ENCODE measurements at places on chromosomes 13 and 19. TPM values are rescaled to one million over a fixed set of nuclear protein-coding genes. Genes with fewer than 3 reads are reported as not detected.
A peak's percentile ranks its signal among the peaks of the same experiment; 100 is the strongest.

- peak overlapping the region; percentile 90 for H3K27ac ChIP-seq
- DNase-seq, result no peak
- peaks cover 27% of the 10 kb centered on the region for H3K4me1 ChIP-seq
- H3K27me3 ChIP-seq, result no peaks in the 10 kb centered on the region
Measured at GRCh38 chr19:39479916-39480315, 722 bp upstream of the TIMM50 start.

- H3K27me3 ChIP-seq, result peaks cover 5% of the 10 kb centered on the region
- H3K36me3 ChIP-seq, result no peaks in the 10 kb centered on the region
- H3K27ac ChIP-seq, result no peak overlapping the region
- H3K4me3 ChIP-seq, result no peak overlapping the region
- peak; percentile 33 for DNase-seq
Measured at GRCh38 chr19:7200736-7201135, 93.5 kb downstream of the INSR start.

GRCh38 chr19:28710278-28710677 is 502.7 kb downstream of the UQCRFS1 start:
- no peak overlapping the region for H3K27ac ChIP-seq
- no peaks in the 10 kb centered on the region for H3K4me1 ChIP-seq
- no peak for DNase-seq
- H3K4me3 ChIP-seq, result no peak overlapping the region

DNA sequence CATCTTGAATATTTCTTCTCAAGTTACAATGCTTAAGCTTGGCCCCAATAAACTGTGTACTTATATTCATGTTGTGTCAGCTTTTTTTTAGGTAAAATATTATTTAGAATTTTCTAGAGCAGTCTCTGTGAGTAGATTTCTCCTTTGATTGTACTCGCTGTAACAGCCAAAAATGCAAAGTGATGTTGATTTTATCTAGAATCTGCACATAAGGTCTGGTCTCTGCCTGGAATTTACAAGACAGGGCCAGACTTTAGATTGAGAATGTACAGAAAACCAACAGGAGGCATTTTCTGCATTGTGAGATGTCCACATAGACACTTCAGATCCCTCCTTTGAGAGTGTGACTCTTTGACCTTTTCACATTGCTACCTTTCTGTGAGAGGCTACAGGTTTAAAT is 43.1 kb upstream of the ZNF681 start:
- peaks cover 6% of the 10 kb centered on the region for H3K36me3 ChIP-seq
- H3K4me1 ChIP-seq, result peaks cover 21% of the 10 kb centered on the region
- peak overlapping the region; percentile 72 for H3K27ac ChIP-seq
- DNase-seq, result no peak
- H3K4me3 ChIP-seq, result peak overlapping the region; percentile 38

GRCh38 chr19:15529774-15530372 is 21.5 kb downstream of the CYP4F22 start:
- H3K27ac ChIP-seq, result no peak overlapping the region
- peaks cover 2% of the 10 kb centered on the region for H3K36me3 ChIP-seq
- peaks cover 25% of the 10 kb centered on the region for H3K4me1 ChIP-seq
- no peaks in the 10 kb centered on the region for H3K27me3 ChIP-seq
- no peak overlapping the region for H3K4me3 ChIP-seq

- no peaks in the 10 kb centered on the region for H3K36me3 ChIP-seq
- H3K27ac ChIP-seq, result no peak overlapping the region
- H3K4me1 ChIP-seq, result no peaks in the 10 kb centered on the region
- H3K4me3 ChIP-seq, result no peak overlapping the region
- H3K27me3 ChIP-seq, result no peaks in the 10 kb centered on the region
- DNase-seq, result no peak
Measured at GRCh38 chr13:76214001-76214400, 577.9 kb downstream of the LMO7 start.

- H3K4me1 ChIP-seq, result no peaks in the 10 kb centered on the region
- DNase-seq, result no peak
- no peak overlapping the region for H3K4me3 ChIP-seq
- H3K27me3 ChIP-seq, result no peaks in the 10 kb centered on the region
Measured at GRCh38 chr19:3830621-3831589, 37.9 kb downstream of the ZFR2 start.

- peak overlapping the region; percentile 80 for H3K4me3 ChIP-seq
- no peaks in the 10 kb centered on the region for H3K27me3 ChIP-seq
- H3K36me3 ChIP-seq, result peaks cover 11% of the 10 kb centered on the region
- H3K27ac ChIP-seq, result peak overlapping the region; percentile 91
- DNase-seq, result peak; percentile 80
Measured at GRCh38 chr19:17749912-17750317, 1.4 kb upstream of the FCHO1 start.

- H3K36me3 ChIP-seq, result no peaks in the 10 kb centered on the region
- H3K4me3 ChIP-seq, result no peak overlapping the region
- peaks cover 3% of the 10 kb centered on the region for H3K4me1 ChIP-seq
- DNase-seq, result no peak
Measured at GRCh38 chr19:4744451-4745174, 21.0 kb upstream of the DPP9 start.

- peaks cover 13% of the 10 kb centered on the region for H3K27me3 ChIP-seq
- H3K4me1 ChIP-seq, result no peaks in the 10 kb centered on the region
- no peak overlapping the region for H3K27ac ChIP-seq
- H3K36me3 ChIP-seq, result no peaks in the 10 kb centered on the region
- DNase-seq, result no peak
- H3K4me3 ChIP-seq, result no peak overlapping the region
Measured at GRCh38 chr19:39100500-39101166, 16.5 kb downstream of the ACP7 start.

GRCh38 chr19:32396046-32396652 is 9.4 kb upstream of the DPY19L3 start:
- H3K27me3 ChIP-seq, result no peaks in the 10 kb centered on the region
- H3K36me3 ChIP-seq, result peaks cover 12% of the 10 kb centered on the region
- H3K4me1 ChIP-seq, result peaks cover 12% of the 10 kb centered on the region

DNA sequence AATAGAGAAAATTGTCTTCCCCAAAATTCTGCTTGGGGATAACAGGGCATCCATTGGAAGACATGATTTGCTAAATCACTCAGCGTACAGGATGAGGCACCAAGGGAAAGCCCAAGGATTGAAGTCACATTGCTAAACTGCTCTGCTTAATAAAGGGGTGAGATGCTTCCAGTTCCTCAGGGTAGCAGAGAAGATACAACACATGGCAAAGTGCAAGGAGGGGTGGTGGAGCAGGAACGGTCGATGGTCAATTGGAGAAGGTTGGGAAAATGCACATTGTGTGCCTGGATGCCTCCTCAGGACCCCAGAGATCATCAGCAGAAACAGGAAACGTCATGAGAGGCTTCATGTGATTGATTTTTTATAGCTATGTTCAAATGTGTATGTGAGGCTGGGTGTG is 116.3 kb upstream of the SOX1 start:
- no peak overlapping the region for H3K4me3 ChIP-seq
- no peak for DNase-seq
- no peaks in the 10 kb centered on the region for H3K36me3 ChIP-seq
- no peaks in the 10 kb centered on the region for H3K4me1 ChIP-seq
- H3K27me3 ChIP-seq, result peaks cover 8% of the 10 kb centered on the region

DNA sequence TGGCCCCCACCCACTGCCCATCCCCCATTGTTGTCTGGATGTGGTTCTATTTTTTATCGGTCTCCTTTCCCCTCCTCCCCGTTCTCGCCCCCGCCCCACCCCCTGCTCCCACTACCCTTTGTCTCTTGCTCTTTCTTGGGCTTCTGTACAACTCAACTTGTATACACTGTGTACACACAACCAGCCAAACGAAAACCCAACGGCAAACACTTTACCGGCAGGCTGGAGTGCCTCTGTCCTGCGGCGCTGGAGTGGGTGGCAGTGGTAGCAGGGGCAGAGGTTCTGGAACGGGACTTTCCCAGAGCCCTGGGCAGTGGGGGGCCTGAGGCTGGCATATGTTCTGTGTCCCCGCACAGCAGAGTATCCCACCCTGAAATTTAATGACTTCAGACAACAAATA is 13.7 kb downstream of the RRAS start:
- DNase-seq, result no peak
- no peak overlapping the region for H3K4me3 ChIP-seq
- peaks cover 3% of the 10 kb centered on the region for H3K36me3 ChIP-seq
- H3K27me3 ChIP-seq, result no peaks in the 10 kb centered on the region
- no peaks in the 10 kb centered on the region for H3K4me1 ChIP-seq

DNA sequence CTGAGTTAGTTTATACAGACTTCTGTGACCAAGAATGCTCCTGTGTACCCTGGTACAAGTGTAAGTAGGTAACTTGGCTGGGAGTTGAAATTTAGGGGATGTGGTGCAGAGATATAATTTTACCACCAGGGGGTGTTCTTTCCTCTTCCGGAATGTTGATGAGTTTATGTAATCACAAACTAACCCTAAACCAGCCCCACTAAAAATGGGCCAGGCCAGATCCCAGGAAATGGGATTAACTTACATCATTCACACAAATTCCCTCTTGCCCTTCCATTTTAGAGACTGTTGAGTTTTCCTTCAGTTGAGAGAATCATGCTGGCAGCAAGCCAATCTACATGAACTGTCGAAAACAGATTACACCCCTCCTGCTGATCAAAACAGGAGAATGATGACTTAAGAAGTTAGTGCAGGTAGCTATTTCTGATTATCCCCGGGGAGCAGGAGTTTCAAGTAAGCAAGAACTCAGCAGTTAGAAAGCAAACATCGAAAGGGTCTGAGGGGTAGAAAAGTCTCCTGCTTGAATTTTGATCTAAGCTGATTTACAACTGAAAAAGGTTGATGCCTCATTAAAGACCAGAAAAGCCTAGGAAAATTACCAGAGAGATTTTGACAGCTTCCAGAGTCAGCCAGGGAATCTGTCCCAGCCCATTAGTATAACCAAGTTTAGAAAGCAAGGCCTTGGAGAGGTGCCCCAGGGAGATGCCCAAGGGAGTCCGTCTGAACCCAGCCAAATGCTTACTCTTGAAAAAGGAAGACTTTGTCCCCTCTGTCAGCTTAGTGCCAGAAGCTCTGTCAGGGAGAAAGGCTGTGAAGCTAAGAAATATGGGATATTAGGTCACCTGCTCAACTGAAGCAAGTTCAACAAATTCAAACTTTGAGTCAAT is 32.3 kb upstream of the MED4 start:
- peak; percentile 46 for DNase-seq
- H3K4me1 ChIP-seq, result peaks cover 29% of the 10 kb centered on the region
- H3K4me3 ChIP-seq, result peak overlapping the region; percentile 0
- H3K36me3 ChIP-seq, result no peaks in the 10 kb centered on the region

DNA sequence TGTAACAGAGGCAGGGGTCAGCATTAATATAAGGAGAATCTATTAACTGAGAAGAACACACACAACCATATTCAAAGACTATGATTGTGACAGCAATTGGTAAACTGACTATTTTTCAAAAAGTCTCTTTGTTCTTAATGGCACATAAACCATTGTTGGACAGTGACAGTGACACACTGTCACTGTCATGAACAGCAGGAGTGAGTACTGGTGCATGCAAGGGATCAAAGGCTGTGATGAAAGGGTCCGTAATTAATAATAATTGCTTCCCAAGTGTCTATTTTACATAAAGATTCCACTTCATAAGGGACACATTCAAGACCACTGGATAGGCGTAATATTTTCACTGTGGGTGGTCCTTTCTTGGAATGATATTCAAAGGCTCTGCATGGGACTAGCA is 50.7 kb downstream of the LHFPL6 start:
- no peaks in the 10 kb centered on the region for H3K4me1 ChIP-seq
- H3K36me3 ChIP-seq, result no peaks in the 10 kb centered on the region
- H3K4me3 ChIP-seq, result no peak overlapping the region

DNA sequence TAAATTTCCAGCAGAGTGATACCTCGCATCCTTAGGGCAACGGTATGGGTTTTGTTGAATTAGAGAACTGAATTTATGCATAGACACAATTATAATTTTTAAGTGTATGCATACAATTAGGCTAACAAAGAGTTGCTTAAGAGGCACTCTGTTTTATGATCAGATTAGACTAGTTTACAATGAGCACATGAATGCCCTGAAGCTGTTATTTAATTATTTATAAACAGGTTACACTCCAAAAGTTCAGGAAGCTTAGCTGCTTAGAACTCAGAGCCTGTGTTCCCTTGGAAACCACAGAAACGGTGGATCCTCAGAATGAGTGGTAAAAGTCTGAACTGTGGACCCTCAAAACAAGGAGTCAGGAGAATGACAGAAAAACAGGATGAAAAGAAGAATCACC is 72.5 kb upstream of the FBXL3 start:
- peaks cover 1% of the 10 kb centered on the region for H3K4me1 ChIP-seq
- no peaks in the 10 kb centered on the region for H3K27me3 ChIP-seq
- H3K4me3 ChIP-seq, result no peak overlapping the region
- H3K27ac ChIP-seq, result no peak overlapping the region
- DNase-seq, result no peak
- H3K36me3 ChIP-seq, result peaks cover 41% of the 10 kb centered on the region

- H3K27ac ChIP-seq, result no peak overlapping the region
- peaks cover 2% of the 10 kb centered on the region for H3K27me3 ChIP-seq
- DNase-seq, result no peak
- H3K36me3 ChIP-seq, result no peaks in the 10 kb centered on the region
Measured at GRCh38 chr13:39297023-39297422, 258.8 kb downstream of the NHLRC3 start.

DNA sequence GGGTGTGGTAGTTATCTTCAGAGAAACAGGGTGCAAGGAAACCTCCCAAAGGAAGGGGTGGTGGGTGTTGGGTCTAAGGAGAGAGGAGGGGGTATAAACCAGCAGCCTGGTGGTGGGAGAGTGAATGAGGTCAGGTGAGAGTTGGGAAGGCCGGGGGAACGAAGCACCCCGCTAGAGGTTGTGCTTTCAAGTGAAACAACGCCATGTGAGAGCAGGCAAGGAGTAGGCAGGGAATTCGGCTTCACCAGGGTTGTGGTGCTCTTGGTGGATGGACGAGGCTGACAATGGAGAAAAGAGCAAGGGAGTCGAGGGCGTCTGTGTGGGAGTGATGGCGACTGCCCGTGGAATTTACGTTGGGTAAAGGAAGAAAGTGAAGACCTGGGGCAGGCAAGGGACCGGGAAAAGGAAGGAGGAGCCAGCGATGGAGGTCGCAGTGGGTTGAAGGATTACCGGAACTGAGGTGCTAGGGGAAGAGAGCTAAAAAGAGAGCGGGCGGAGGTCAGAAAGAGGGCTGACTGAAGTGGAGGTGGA is 2.1 kb upstream of the MLNR start:
- H3K27ac ChIP-seq, result no peak overlapping the region
- H3K36me3 ChIP-seq, result peaks cover 2% of the 10 kb centered on the region
- peaks cover 47% of the 10 kb centered on the region for H3K27me3 ChIP-seq
- no peak overlapping the region for H3K4me3 ChIP-seq
- peaks cover 13% of the 10 kb centered on the region for H3K4me1 ChIP-seq
- no peak for DNase-seq

- H3K4me1 ChIP-seq, result peaks cover 92% of the 10 kb centered on the region
- H3K4me3 ChIP-seq, result peak overlapping the region; percentile 11
- H3K27me3 ChIP-seq, result no peaks in the 10 kb centered on the region
- peak; percentile 48 for DNase-seq
- H3K36me3 ChIP-seq, result peaks cover 45% of the 10 kb centered on the region
- H3K27ac ChIP-seq, result peak overlapping the region; percentile 79
Measured at GRCh38 chr13:99370481-99371275, 63.5 kb upstream of the GPR183 start.

GRCh38 chr13:44464471-44464870 is 90.8 kb downstream of the SERP2 start:
- H3K4me1 ChIP-seq, result no peaks in the 10 kb centered on the region
- H3K27me3 ChIP-seq, result no peaks in the 10 kb centered on the region
- H3K36me3 ChIP-seq, result no peaks in the 10 kb centered on the region

The RUVBL2 gene
- 126 TPM for total RNA-seq

The GPR108 gene
- total RNA-seq, result 54.0 TPM

The RGL3 gene
- total RNA-seq, result not detected

The CGB5 gene
- total RNA-seq, result not detected

The PTGER1 gene
- total RNA-seq, result not detected

The MYH14 gene
- total RNA-seq, result not detected

The RXFP2 gene
- total RNA-seq, result not detected

The METTL21C gene
- total RNA-seq, result not detected

The SELENOV gene
- total RNA-seq, result not detected

The SYNE4 gene
- total RNA-seq, result 1.1 TPM

The ZNF723 gene
- not detected for total RNA-seq

The GRK1 gene
- not detected for total RNA-seq
